ENCODE measurements at places on chromosomes 7 and 10.

GRCh38 chr7:98240961-98241673 lies 10.9 kb downstream of the TECPR1 start:
- DNase-seq: no peak

GRCh38 chr7:31284106-31284505 lies 56.4 kb downstream of the NEUROD6 start:
- DNase-seq: no peak

DNA sequence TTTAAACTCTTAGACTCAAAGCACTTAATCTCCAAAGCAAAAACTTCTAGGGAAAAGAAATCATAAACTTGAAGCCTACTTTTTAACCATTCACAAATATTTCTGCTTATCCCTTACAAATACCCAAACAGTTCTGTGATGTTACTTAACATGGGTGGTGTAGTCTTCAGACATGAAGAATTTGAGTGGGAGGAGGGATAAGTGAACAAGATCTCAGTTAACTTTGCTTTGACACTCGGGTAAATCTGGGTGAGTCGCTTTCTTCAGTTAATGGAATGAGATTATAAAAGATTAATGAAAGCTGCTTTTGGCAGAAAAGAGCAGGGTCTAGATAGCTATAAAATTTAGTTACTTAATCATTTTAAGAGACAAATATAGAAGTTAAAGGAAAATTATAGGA lies 47.5 kb downstream of the RNF133 start:
- no peak for DNase-seq

GRCh38 chr10:128527711-128528110 lies 401.5 kb upstream of the MKI67 start:
- no peak for DNase-seq

GRCh38 chr10:95536017-95536416 lies 25.2 kb downstream of the SORBS1 start:
- no peak for DNase-seq

DNA sequence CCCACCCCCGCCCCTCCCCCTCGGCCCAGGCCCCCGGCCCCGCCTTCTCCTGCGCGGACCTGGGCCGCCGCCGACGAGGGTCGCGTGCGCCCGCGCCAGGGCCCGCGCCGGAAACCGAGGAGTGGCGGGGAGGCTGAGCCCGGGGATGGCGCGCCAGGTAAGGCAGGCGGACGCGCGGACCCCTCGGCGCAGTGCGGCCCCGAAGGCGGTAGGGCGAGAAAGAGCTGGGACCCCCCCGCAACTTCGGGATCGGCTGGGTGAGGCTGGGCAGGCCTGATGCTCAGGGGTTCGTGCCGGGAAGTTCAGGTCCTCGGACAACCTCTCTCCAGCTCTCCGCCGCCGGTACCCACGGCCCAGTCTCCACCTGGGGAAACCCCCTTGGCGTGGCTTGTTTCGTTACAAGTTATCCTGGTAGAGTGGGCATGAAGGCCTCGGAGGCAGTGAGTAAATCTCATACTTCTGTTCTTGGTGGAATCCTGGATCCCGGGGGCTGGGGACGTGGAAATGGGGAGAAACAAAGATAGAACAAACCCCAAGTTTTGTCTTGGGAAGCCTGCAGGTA lies 58.4 kb downstream of the ZNF467 start:
- no peak for DNase-seq

DNA sequence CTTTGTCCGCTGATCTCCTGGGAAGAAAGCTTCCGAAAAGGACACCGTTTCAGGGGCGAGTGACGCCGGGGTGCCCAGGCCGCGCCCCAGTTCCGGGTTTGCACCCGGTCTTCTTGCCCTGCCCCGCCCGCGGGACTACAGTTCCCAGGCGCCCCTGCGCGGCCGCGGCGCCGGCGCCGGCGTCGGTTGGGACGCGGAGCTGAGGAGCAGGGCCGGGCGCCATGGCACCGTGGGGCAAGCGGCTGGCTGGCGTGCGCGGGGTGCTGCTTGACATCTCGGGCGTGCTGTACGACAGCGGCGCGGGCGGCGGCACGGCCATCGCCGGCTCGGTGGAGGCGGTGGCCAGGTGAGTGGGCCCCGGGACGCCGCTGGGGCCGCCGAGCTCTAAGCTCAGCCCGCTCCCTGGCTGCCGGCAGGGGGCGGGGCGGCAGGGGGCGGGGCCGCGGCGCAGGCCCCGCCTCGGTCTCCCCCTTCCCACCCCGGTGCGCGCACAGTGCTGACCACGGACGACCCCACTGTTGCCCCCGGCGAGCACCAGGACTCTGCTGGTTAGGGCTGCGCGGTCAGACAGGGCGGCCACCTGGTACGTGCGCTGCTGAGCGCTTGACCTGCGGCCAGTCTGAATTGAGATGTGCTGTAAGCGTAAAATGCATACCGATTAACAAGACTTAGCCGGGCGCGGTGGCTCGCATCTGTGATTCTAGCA lies at the start of gene LHPP:
Gene LHPP, plus strand, starts transcription at position 182 of the 706 bp plus-strand sequence. Its CDS starts 40 bp downstream, at position 222.
- DNase-seq: peak; percentile 81

GRCh38 chr7:149620961-149621360 lies 123.4 kb upstream of the ZNF746 start:
- peak; percentile 82 for DNase-seq

DNA sequence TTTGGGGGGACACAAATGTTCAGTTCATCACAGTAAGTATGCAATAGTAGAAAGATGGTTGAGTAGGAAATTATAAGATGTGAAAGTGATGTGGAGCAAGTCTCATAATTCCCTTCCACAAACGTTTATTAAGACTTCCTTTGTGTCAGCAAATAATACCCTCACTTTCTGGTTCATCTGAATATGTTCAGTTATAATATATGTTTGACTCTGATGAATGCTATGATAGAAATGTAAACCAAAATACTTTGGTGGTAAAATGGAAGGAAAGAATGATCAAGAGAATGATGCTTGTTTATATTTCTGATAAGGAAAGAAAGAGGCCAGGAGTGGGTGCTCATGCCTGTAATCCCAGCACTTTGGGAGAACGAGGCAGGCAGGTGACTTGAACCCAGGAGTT lies 111.7 kb upstream of the PLXDC2 start:
- no peak for DNase-seq

- DNase-seq: no peak
These were observed 4.0 kb upstream of the CFAP58 start for GRCh38 chr10:104349623-104350126.

- no peak for DNase-seq
These were observed 171.8 kb downstream of the SEMA3A start for GRCh38 chr7:84022684-84023308.

DNA sequence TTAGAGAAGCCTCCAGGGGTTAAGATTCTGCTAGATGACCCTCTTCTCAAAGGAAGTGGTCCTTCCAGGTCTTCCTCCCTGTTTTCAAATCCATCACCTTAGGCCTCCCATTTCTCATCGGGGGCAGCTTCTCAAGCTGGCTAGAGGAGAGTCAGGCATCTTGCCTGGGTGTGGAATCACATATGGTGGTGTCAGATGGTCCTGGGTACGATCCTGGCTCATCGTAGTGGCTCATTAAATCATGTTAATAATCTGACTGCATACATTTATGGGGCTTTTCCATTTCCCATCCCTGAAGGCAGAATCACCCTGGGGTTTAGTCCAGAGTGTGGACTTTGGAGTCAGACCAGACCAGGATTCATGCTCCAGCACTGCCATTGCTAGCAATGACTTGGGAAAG lies 132.6 kb downstream of the RPS24 start:
- no peak for DNase-seq

- no peak for DNase-seq
These were observed 33.9 kb downstream of the CHN2 start for GRCh38 chr7:29228289-29229011.

- no peak for DNase-seq
These were observed 15.2 kb upstream of the GALNTL5 start for GRCh38 chr7:151941009-151941408.

- DNase-seq: no peak
These were observed 616.0 kb downstream of the GATA3 start for GRCh38 chr10:8670461-8670860.

GRCh38 chr7:46830-47140 lies 145.6 kb upstream of the FAM20C start:
- DNase-seq: no peak

GRCh38 chr7:28726555-28726954 lies 231.6 kb downstream of the TRIL start:
- DNase-seq: no peak

GRCh38 chr10:13608246-13608853 lies 21.6 kb downstream of the PRPF18 start:
- DNase-seq: no peak

DNA sequence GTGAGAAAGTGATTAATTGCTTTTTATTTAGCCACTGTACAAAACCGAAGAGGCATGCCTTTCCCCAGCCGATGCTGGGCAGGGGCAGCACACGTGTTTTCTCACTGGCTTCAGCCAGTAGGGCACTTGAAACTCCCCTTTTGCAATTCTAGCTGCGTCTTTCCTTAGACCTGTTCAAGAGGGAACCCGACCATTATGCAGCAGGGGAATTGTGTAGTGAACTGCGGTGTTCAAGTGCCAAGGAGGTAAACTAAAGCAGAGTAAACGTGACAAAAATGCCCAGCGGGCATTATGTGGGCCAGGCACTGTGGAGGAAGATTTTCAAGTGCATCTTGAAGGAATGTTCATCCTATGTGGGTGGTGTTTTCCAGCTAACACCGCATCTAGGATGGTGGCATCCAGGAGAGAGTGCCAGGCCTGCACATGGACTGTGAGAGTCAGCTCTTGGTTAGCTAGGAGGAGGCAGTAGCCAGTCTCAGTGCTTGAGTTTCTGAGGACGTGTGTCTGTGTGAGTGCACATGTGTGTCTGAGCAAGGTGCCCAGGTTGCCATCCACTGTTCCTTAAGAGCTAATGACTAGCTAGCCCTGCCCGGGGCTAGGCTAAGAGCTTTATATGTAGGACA lies 3.3 kb downstream of the WIPF3 start:
- no peak for DNase-seq

GRCh38 chr10:48498940-48499510 lies 105.8 kb downstream of the ARHGAP22 start:
- DNase-seq: no peak

DNA sequence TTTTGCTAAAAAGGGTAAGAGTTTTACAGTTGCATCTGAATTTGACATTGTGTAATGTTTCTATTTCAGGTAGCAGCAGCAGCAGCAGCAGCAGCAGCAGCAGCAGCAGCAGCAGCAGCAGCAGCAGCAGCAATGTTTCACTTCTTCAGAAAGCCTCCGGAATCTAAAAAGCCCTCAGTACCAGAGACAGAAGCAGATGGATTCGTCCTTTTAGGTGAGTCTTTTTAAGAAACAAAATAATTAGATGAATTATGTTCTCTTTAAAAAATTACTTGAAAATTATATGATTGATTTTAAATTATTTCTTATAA lies 32.6 kb downstream of the UMAD1 start:
- DNase-seq: no peak

DNA sequence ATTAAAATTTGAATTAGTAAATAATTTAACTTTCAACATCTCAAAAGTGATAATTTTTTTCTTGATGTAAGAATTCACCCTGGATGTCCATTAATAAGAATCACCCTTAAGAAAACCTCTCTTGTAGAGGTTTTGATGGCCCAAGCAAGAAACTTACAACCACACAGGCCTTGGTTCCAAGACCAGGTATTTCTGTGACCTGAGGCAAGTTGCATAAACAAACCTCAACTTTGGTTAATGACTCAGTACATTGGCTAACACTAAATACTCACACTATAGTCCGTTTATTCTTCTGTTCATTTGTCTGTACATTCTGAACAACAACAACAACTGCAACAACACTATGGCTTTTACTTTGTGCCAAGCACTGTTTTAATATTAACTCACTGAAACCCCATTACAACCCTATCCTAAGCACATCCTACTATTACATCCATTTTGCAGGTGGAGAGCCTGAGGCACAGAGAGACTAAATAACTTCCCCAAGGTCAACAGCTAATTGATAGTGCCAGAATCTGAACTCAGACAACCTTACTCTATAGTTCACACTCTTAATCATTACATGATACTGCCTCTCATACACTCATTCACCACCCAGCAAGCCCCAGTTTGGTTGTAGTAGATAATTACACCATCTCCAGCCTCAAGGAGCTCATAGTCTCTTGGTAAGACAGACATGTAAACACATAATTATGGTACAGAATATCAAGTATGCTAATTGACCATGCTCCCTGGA lies 6.6 kb downstream of the ANK3 start:
- no peak for DNase-seq

DNA sequence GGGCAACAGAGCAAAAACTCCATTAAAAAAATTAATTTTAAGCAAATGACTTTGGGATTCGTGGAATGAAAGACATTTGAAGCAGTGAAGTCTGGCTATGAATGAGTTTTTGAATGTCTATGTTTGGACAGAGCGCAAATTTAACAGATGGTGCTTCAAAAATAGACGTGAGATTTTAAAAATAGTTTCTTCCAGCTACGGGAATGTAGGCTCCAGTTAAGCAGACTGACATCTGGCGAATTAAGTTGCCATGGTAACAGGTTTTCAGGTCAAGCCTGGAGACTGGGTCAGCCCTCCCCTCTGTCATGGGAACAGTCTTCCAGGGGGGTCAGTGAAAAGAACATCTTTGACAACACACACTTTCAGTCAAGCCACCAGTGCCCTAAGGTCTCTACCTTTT lies 62.0 kb downstream of the MYOF start:
- DNase-seq: no peak

GRCh38 chr10:3907514-3907913 lies 122.5 kb upstream of the KLF6 start:
- no peak for DNase-seq

- DNase-seq: no peak
These were observed 36.6 kb downstream of the TCF7L2 start for GRCh38 chr10:112986544-112987190.

- DNase-seq: no peak
These were observed 84.8 kb downstream of the RSU1 start for GRCh38 chr10:16732376-16732775.

GRCh38 chr7:75866114-75866488 lies 12.7 kb upstream of the RHBDD2 start:
- no peak for DNase-seq

DNA sequence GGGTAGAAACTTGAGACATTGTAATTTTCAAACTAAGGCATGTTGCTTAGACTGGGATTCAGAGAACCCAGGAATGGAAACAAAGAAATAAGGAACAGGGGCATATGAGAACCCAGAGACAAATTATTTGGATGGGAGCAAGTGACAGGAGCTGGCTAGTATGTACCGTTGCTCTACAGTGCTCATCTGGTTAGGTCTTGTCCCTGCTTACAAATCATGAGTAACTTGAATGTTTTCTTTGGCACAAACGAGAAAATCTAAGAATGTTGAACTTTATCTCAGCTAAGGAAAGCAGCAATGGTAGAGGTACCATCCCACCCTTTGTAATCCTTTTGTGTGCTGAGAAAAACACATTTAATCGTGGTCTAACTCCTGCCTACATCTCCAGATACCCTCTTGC lies 116.0 kb upstream of the IMMP2L start:
- no peak for DNase-seq

- no peak for DNase-seq
These were observed 6.6 kb upstream of the CUZD1 start for GRCh38 chr10:122852261-122852660.

GRCh38 chr10:101835362-101835761 lies 8.2 kb downstream of the KCNIP2 start:
- DNase-seq: no peak

GRCh38 chr10:76624470-76624869 lies 1013.1 kb downstream of the KCNMA1 start:
- no peak for DNase-seq

GRCh38 chr7:29209745-29210144 lies 15.2 kb downstream of the CHN2 start:
- DNase-seq: no peak
